ENCODE measurements at places on chromosomes 5 and 9. TPM values are rescaled to one million over a fixed set of nuclear protein-coding genes. Genes with fewer than 3 reads are reported as not detected.

TAF11L10 gene
- not detected for total RNA-seq

MAMDC2 gene
- 8.9 TPM for total RNA-seq

STK32A gene
- 0.50 TPM for total RNA-seq

HK3 gene
- total RNA-seq, result 3.7 TPM

MARCOL gene
- not detected for total RNA-seq

GTF2H2C gene
- 18.0 TPM for total RNA-seq

SLC6A7 gene
- total RNA-seq, result not detected

DRD1 gene
- not detected for total RNA-seq

FGF10 gene
- 0.59 TPM for total RNA-seq

RNF208 gene
- 29.7 TPM for total RNA-seq

CCDC192 gene
- not detected for total RNA-seq

GRCh38 chr9:82467436-82467835 lies 478.9 kb downstream of the SPATA31D1 start:
- DNase-seq, result no peak

DNA sequence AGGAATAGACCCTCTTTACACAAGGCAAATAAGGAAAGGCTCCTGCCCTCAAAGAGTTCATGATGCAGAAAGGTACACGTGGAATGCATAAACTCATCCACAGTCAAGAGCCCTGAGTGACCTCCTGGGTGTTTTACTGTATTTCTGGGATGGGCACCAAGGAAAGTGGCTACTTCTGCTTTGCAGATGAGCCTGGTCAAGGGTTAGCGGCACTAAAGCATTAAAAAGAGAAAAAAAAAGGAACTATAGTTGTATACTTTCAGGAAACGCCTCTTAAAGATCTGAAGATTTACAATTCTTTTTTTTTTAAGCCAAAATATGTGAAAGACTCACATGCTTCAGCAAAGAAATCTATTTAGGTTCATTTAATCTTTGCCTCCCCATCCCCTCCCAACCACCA lies 366.2 kb upstream of the PDE4D start:
- DNase-seq, result no peak

DNA sequence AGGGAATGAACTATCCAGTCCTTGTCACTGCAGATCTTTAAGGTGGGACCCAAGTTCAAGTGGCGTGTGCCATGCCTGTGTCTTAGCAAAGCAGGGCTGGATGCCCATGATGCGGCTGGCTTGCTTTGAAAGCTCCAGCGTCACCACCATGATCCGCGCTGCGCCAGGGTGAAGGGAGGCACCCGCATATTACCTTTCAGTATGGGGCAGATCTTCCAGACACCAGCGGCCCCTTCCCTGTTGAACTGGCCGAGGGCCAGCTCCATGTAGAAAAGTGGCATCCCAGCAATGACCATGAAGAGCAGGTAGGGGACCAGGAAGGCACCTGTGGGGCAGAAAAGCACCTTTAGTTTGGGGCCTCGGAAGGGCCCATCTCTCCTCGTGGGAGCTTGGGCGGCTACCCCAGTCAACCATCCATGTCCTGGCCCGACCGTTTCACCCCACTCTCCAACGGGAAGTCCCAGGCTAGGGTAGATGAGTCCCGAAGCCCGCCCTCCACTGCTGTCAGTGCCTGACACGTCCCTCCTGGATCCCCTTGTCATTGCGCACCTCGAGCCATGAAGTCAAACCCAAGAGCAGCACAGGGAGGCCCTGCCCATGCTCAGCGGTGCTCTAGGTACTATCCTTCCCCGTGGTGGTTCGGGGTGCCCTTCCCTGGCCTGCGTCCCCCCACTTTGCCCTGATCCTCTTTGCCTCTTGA lies 3.9 kb downstream of the SLC6A3 start:
- DNase-seq, result no peak

- no peak for DNase-seq
Observed at GRCh38 chr5:150860246-150860821, 14.0 kb downstream of the IRGM start.

- no peak for DNase-seq
Observed at GRCh38 chr9:133921866-133922265, 70.3 kb downstream of the VAV2 start.

GRCh38 chr9:23663946-23664345 lies 162.1 kb downstream of the ELAVL2 start:
- no peak for DNase-seq

DNA sequence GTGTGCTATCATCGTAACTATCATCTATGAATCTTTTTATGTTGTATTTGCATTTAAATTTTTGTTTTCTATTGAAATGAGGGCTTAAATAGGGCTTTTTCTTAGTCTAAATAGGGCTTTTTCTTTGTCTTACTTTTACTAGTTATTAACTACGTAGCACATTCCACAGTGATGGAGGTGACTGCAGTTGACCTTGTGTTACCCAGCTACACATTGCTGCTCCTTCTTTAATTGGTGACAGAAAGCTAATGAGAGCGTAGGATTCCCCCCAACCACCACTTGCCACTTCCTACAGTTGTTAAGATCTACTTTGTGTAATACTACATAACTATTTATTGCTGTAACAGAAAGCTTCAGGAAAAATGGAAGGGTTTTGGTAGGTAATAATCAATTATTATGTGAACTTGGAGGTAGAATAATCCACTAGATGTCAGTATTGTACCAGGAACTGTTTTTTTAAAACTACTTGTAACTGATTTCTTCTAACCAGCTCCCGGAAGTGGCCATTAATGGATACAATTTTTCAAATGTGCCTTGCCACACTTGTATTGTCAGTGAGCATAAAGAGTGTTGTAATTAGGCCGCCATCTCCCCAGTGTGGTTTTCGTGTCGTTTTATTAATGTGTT lies 18.0 kb downstream of the MTRR start:
- no peak for DNase-seq

DNA sequence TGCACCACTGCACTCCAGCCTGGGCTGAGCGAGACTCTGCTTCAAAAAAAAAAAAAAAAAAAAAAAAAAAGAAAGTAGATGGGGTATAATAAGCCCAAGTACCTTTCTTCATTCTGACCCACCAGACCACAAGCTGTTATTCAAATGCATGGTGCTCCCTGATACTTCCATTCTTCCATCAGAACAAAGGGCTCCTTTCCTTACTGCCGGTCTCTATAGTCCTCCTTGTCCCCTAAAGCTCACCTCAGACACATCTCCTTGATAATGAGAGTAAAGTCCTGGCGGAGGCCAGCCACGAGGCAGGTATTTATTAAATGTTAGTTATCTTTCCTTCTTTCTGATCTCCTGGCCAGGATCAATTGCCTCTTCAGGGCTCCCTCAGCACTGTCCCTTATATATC lies 162.5 kb downstream of the RAB3C start:
- no peak for DNase-seq

GRCh38 chr9:104968025-104968982 lies 40.3 kb upstream of the ABCA1 start:
- peak; percentile 95 for DNase-seq

DNA sequence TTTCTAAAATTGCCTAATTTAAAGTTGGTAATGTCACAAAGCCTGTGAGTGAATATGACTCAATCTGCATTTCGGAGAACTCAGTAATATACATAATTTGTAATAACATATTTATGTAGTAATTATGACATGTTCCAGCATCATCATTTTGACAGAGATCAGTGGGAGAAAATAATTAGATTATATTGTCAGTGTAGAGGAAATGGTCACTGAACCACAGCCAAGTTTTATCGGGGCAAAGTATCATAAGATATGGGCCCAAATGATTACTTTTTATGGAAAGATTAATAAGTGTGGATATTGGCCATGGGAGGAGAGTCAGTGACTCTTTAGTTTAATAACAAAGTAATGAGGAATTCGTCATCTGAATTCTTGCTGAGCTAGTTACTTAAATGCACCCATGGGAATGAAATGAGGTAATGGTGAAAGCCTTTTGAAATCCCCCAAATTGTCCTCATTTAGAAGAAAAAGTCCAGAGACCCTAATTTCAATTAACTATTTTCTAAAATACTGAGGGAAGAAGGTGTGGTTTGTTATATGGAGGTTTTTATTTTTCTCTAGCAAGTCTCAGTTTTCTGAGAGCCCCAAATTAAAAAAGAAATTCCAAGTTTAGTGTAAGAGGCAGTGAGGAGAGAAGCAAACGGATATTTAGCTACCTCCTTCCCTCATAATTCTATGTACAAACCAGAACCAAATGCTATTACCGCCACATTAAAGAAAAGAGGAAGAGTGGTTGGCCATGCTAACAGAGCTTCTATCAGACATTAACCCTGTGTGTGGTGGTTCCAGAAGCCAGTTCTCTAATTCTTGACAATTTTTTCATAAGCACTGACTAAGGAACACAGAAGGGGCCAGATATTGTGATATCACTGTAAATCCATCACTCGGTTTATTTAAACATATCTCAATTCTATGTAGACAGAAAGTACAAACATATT lies 37.7 kb upstream of the MRPS30 start:
- no peak for DNase-seq

GRCh38 chr9:134743853-134744252 lies 102.2 kb downstream of the COL5A1 start:
- DNase-seq, result no peak

GRCh38 chr9:35044071-35044470 lies 28.4 kb downstream of the VCP start:
- DNase-seq, result no peak
